Right hindlimb (tissue), 1 donor: ENCODE measurements at places on chromosomes 6 and 20.
A peak's percentile ranks its signal among the peaks of the same experiment; 100 is the strongest.

DNA sequence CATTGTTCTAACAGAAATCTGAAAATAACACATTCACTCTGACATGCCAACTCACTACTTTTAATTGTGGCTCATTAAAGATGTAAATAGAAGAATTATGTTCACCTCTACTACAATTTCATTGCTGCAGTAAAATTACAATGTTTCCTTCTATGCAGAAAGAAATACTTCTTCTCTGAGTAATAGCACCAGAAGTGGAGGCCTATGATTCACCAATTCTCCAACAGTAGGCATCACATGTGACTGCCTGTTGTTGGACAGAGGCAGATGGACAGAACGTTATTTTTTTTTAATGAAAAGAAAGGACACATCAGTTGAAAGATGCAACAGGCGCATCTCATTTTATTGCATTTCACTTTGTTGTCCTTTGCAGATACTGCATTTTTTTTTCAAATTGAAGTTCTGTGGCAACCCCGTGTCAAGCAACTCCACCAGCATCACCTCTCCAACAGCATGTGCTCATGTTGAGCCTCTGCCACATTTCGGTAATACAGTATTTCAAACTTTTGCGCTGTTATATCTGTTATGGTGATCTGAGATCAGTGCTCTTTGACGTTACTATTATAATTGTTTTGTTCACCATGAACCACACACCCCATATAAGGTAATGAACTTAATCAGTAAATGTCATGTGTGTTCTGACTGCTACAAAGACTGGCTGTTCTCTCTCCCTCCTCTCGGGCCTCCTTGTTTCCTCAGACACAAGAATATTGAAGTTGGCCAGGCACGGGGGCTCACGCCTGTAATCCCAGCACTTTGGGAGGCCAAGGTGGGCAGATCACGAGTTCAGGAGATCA is 121.4 kb downstream of the ATXN1 start:
- DNase-seq = no peak

GRCh38 chr6:39341937-39342336 is 19.4 kb upstream of the KCNK16 start:
- DNase-seq = no peak

GRCh38 chr6:156846845-156847599 is 69.8 kb downstream of the ARID1B start:
- no peak for DNase-seq

- DNase-seq = no peak
These were observed 19.1 kb upstream of the HLA-DQB1 start for GRCh38 chr6:32685603-32686002.

DNA sequence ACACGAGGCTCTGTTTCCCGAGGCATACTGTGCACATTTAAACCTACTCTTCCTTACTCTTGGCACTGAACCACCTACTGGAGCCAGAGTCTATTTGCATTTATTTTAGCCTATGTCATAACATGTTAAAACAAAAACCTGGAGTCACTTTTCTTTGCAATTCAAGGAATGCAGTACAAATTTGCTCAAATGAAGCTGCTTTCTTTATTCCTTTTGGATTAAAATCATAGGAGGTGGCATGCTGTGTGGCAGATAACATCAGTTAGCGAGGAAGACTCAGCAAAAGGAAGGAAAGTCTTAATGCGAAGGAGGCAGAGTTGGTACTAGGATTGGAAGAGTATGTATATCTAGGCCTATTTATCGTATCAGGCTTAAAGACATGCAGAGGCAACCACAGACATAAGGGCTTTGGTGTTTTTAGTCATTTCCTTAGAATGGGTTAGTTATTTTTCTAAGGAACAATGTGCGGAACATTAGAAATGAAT is 92.9 kb downstream of the SAMD3 start:
- DNase-seq = no peak

DNA sequence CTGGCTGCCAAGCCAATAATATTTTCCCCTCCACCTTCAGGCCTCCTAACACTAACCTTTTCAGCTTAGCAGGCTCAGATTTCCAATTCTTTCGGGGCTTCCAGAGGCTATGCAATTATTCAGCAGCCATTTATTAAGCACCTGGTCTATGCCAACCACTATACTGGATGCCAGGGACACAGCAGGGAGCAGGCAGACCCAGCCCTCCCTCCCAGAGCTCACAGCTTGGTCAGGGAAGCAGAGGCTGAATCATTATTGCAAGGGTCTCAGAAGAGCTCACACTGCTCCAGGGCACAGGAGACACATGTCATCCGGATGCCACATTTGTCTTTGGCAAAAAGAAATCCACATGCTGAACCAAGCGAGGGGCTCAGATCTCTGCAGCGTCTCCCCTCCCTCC is 1.3 kb downstream of the BPIFB1 start:
- DNase-seq = no peak

- no peak for DNase-seq
These were observed 999 bp upstream of the EHMT2 start for GRCh38 chr6:31898383-31899011.

GRCh38 chr20:10469599-10469998 is 34.5 kb downstream of the SLX4IP start:
- DNase-seq = peak; percentile 89

DNA sequence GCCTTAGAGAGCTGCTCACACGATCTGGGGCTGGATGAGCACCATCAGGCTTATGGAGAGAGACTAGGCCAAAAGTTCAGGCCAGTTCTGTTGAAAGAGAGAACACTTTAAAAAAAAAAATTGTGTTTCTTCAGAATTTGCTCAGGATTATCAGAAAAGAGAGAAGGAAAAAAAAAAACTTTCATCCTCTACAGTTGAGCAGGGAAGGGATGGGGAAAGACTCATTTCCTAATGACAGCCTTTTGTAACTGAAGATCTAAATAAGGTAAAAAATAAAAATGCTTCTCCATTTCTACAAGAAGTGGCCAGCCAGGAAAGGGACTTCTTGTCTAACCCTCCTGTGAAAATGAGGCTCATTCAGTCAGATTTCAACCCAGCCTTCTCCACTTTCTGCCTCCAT is 134.8 kb downstream of the LY86 start:
- DNase-seq = no peak

DNA sequence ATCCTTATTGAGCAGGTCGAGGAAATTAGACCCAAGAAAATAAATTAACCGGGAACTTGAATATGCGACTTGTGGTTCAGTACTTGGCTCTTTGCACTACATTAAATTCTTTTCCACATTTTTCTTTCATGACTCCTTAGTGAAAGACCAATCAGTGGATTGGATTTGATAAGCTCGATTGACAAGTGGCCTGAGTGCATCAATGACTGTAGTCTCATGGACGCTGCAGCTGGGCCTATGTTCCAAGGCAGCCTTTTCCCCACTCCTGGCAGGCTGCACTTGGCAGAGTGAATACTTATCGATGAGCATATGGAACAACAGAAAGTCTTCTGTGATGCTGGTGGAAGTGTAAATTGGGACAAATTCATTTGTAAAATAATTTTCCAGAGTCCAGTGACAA is 210.8 kb upstream of the EXOC2 start:
- DNase-seq = no peak

GRCh38 chr6:14765106-14765505 is 480.8 kb upstream of the JARID2 start:
- DNase-seq = no peak

- no peak for DNase-seq
These were observed 38.7 kb downstream of the YTHDF1 start for GRCh38 chr20:63177134-63177784.
